Dermis microvascular lymphatic vessel endothelial cell (primary cell): ENCODE measurements at places on chromosomes 16 and 17.

DNA sequence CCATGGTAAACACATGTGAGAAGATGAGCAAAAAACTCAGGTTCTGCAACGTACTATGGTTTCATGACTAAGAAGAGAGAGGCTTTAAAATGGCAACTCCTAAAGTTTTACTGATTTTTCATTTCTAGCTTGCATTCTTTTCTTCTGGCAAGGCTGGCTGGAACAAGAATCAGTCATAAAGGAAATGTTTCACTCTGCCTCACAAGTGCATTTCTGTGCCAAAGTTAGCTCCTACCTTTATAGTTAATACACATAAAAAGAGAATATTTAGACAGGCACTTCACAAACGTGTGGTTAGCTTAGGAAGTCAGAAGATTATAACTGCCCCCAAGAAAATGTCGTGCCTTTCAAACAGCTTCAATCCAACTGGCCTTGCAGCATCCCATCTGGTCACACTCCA is 417.1 kb upstream of the CDH11 start:
- no peak for DNase-seq

- DNase-seq, result peak; percentile 53
Measured at GRCh38 chr16:14369734-14370598, 260.1 kb downstream of the PARN start.

DNA sequence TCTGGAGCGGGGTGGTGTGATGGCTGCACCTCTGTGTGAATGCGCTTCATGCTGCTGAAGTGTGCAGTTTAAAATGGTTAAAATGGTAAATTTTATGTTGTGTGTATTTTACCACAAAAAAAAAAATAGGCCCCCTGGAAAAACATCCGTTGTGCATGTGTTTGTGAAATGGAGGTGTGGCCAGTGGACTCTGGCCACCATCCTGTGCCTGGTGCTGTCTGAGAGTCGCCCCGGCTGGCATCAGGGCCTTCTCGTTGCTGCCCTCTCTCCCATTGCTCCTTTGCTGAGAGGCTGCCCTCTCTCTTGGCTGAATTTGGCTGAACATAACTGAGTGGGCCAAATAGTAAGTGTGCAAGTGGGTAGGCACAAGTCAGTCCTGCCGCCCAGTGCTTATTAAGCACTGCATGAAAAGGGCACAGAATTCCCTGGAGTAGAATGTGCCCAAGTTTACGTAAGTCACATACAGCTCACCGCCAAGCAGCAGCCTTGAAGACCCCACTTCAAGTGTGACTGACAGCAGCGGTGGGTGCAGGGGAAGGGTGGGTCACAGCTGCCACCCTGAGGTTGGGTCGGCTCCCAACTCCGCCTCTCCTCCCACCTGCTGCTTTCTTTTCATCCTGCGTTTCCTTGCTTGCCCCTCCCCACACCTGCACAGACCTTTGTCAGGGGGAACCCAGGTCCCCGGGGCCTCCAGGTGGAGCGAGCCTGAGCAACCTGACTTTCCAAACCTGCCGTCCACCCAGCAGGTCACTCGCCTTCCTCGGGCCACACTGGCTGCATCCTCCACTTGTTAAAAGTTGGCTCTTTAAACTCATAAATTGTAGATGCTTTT is 46.8 kb downstream of the FOXK2 start:
- no peak for DNase-seq

DNA sequence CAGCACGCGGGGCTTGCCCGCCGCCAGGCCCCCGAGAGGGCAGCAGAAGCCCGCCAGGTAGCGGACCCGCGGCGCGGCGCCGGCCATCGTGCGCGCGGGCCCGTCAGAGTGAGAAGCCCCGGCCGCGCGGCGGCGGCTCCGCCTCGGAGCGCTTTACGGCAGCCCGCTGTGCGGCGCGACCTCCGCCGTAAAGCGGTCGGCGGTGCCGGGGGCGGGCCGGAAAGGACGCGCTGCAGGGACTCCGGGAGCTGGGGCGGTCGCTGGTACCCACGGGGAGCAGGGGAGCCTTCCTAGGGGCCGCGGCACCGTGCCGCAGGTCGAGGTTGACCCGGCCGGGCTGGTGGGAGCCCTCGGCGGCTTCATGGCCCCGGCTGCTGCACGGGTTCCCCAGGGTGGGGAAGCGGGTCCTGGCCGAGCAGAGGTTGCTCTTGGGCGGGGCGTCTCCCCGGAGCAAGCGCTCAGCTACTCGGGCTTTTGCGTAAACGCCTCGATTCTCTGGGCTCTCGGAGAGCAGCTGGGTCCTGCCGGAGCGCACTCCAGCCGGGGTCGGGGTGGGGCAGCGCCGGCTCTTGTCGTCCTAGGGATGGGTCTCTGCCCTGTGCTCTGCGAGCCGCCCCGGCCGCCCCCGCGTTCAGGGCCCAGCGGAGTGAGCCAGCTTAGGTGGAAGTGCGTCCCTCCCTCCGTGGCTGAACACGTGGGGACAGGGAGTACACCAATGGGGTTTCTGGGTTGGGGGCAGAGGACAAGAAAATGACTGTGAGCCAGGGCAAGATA is at the start of gene FAAP100:
FAAP100 (minus strand) TSS at position 110 of the 774 bp plus-strand sequence; CDS start at position 87, 23 bp downstream.
- DNase-seq, result peak; percentile 86

- DNase-seq, result no peak
Measured at GRCh38 chr17:73482894-73483293, 161.4 kb downstream of the SDK2 start.

- no peak for DNase-seq
Measured at GRCh38 chr16:77838597-77839255, 50.4 kb downstream of the VAT1L start.
